ENCODE measurements at places on chromosomes 6 and 20.

DNA sequence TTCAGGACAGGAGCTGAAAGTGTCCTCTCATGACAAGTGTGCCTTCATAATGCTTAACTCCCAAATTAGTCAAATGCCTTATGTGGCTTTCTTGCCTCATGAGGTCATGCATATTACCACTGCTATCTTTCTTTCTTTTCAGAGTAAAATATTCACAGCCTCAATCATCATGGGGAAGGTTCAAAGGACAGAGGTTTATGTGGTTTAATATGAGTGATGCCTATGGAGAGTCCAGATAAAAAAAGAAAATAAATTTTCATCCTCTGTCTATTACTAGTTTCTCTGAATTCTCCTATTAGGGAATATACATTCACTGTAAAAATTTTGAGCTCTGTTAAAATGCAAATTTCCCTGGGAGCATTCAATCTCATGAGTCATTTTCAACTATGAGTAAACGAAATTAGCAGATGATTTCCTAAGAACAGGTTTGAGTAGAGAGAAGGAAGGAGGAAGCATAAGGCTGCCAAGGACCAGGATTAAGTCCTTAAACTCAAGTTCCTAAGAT lies 396.9 kb upstream of the ADGRB3 start:
- no peaks in the 10 kb centered on the region for H3K36me3 ChIP-seq
- no peaks in the 10 kb centered on the region for H3K4me1 ChIP-seq
- no peak for DNase-seq
- no peaks in the 10 kb centered on the region for H3K27me3 ChIP-seq
- H3K4me3 ChIP-seq, result no peak overlapping the region

DNA sequence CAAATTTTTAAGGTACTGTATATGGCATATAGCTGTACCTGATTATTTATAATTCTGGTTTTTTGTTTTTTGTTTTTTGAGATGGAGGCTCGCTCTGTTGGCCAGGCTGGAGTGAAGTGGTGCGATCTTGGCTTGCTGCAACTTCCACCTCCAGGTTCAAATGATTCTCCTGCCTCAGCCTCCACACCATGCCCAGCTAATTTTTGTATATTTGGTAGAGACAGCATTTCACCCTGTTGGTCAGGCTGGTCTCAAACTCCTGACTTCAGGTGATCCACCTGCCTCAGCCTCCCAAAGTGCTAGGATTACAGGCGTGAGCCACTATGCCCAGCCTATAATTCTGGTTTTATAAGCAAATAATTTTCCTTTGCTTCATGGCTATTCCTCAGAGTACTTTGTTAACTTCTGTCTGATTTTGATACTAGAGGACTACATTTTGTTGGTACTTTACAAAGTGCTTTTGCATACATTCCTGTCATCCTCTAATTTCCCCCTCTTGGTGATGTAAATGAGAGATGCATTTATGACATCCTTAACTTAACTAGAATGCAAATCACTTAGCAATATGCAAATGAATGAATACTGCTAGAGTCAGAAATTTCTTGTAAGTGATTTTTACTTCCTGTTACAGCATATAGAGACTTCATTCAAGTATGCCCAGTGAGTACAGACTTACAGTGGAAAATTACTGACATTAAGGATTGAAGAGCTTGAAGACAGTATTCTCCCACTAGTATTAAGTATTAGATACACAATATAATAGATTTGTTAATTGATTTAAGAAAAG lies 35.7 kb upstream of the ARID1B start:
- no peak overlapping the region for H3K4me3 ChIP-seq
- DNase-seq, result no peak
- H3K27me3 ChIP-seq, result peaks cover 1% of the 10 kb centered on the region
- peaks cover 2% of the 10 kb centered on the region for H3K4me1 ChIP-seq
- peaks cover 5% of the 10 kb centered on the region for H3K36me3 ChIP-seq

DNA sequence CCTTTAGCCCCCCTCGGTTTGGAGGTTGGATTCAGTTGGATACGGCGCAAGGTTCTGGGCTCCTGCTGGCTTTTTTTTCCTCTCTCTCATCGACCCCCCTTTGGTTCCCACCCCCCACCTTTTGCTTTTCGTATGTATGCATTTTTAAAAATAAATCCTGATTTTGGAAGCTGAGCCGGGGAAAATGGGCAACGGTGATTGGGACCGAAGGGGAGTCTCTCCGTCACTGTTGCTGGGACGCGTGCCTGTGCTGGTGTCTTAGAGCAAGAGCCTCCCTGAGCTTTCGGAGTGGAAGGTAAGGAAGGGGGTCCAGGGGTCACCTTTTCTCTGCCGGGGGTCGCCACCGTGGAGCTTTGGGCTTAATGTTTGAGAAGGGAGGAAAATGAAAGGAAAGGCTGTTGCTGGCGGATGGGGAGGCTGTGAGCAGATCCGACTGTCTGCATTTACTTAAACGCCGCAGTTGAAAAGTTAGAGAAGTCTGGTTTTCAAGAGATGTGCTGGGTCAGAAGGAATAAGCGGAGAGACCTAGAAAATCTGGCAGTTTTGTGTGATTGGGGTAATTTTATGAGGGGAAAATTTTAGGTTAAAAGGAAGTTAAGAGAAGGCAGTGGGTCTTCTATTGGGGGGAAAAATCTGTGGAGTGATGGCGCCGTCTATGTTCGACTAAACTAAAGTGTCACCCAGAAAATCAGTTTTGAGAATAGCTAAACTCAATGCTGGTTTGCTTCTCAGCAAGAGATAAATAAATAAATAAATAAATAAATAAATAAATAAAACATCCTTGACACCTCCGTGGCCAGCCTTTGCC lies 828 bp downstream of the ADGRB3 start:
- H3K27me3 ChIP-seq, result peaks cover 67% of the 10 kb centered on the region
- H3K4me3 ChIP-seq, result peak overlapping the region; percentile 67
- DNase-seq, result no peak
- H3K27ac ChIP-seq, result no peak overlapping the region
- peaks cover 14% of the 10 kb centered on the region for H3K4me1 ChIP-seq

GRCh38 chr6:156877126-156877863 lies 100.1 kb downstream of the ARID1B start:
- no peak overlapping the region for H3K27ac ChIP-seq
- peaks cover 10% of the 10 kb centered on the region for H3K36me3 ChIP-seq
- DNase-seq, result no peak
- peaks cover 58% of the 10 kb centered on the region for H3K4me1 ChIP-seq
- no peaks in the 10 kb centered on the region for H3K27me3 ChIP-seq

DNA sequence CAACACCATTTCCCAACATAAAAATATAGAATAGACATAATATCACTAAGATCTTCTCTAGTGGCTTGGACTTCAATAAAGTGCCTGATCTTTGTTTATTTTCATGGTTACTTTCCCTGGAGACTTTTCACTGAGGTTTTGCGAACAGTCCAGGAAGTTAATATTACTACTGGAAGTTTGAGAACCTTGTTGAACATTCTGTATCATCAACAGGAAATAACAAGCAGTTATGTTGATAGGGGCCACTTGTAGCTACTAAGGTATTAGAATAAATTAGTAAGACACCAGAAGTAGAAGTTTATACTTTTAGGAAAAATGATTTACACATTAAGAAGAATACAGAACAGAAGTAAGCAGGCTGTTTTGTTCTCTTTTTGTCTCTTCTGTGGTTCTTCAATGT lies 180.2 kb downstream of the TFAP2B start:
- no peaks in the 10 kb centered on the region for H3K36me3 ChIP-seq
- H3K27me3 ChIP-seq, result no peaks in the 10 kb centered on the region
- H3K4me3 ChIP-seq, result no peak overlapping the region
- H3K4me1 ChIP-seq, result no peaks in the 10 kb centered on the region
- H3K27ac ChIP-seq, result no peak overlapping the region

- H3K4me3 ChIP-seq, result peak within 1 kb of the TSS; percentile 79
- no peak within 1 kb of the TSS for H3K27ac ChIP-seq
- no peaks in the 10 kb centered on the region for H3K36me3 ChIP-seq
- peaks cover 29% of the 10 kb centered on the region for H3K27me3 ChIP-seq
- peaks cover 13% of the 10 kb centered on the region for H3K4me1 ChIP-seq
- DNase-seq, result peak; percentile 76
These were observed at the start of gene RAD21L1 for GRCh38 chr20:1225783-1226654. Gene RAD21L1, plus strand, starts transcription at chr20:1226044. Its CDS starts 2,410 bp downstream, at chr20:1228454.

DNA sequence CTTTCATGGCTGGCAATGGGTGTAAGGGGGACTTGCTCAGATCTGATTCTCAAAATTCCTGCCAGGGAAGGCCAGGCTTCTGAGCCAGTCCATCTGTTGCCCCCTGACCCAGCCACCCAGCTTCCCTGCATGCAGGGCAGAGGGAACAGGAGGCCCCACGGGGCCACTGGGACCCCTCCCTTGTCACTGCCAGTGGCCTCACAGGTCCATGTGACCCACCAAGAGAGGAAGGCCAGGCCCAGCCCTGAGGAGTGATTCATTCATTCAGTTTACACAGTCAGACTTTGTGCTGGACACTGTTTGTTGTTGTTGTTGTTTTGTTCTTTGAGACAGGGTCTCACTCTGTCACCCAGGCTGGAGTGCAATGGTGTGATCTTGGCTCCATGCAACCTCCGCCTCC lies 39.5 kb downstream of the UBE2V1 start:
- no peak for DNase-seq
- peaks cover 5% of the 10 kb centered on the region for H3K27me3 ChIP-seq

DNA sequence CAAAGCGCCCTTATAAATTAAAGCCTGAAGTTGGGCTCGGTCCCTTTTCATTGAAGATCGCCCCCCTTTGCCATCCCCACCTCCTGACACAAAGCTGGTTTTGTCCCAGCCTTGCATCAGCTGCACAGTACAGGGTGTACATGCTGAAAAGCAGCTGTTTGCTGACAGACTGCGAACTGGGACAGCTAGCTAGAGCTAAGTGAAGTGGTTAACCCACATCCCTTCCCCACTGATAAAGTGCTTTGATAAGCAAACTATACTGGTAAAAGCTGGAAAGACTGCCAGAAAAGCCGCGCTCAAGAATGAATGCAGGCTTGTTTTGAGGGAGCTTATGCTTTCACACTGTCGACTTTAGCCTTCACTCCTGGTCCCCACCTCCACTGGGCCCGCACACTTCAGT lies 207.3 kb downstream of the GMDS start:
- H3K27ac ChIP-seq, result no peak overlapping the region
- H3K4me3 ChIP-seq, result no peak overlapping the region
- H3K36me3 ChIP-seq, result peaks cover 1% of the 10 kb centered on the region
- no peak for DNase-seq

DNA sequence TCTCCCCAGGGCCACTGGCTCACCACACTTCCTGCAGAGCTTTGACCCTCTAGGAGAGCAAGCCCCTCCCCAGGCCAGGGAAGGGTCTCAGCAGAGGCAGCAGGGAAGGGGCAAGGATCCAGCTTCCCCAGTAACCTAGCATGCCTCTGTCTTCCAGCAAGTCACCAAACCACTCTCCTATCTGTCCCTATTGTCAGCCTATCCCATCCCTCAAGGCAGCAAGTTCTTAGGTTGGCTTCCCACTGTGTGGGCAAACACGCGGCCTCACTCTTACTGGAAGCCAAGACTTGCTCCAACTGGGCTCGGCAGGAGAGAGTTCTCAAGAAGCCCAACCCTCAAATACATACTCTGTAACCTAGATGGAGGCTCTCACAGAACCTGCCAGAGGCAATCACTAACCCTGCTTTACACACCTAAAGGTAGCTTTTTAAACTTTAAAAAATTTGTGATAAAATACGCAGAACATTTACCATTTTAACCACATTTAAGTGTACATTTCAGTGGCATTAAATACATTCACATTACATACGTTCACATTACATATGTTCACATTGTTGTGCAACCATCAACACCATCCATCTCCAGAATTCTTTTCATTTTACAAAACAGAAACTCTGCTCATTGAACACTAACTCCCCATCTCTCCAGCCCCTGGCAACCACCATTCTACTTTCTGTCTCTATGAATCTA lies 58.5 kb downstream of the MRPL14 start:
- H3K27me3 ChIP-seq, result peaks cover 12% of the 10 kb centered on the region
- H3K36me3 ChIP-seq, result no peaks in the 10 kb centered on the region
- peaks cover 19% of the 10 kb centered on the region for H3K4me1 ChIP-seq
- no peak overlapping the region for H3K27ac ChIP-seq
- no peak overlapping the region for H3K4me3 ChIP-seq

DNA sequence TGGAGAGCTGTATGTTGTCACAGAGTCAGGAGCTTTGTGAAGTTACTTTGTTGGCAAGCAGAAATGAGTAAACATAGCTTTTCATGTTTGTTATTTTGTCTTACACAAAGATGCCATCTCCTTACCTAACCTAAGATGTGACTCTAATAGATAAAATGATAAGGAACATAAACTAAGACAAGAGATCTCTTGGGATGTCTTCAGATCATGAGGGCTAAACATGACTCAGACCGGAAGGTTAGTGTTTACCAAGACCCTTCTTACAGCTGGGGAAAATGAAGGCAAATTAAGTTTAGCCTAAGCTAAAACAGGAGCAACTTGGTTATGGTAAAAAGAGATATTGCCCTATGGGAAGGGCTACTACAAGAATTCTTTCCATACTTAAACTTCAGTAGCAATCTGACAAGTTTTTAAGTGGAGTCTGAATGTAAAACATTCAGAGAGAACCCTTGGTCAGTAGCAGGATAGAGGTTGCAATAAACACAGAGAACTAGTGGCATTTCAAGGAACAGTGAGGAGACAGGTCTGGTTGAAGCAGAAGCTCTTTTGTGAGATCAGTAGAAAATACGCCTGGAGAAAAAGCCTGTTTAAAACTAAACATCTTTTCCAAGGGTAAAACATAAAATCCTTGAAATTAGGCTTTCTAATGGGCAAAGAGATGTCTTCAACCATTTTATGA lies 29.9 kb downstream of the SGK1 start:
- DNase-seq, result no peak
- H3K4me1 ChIP-seq, result peaks cover 28% of the 10 kb centered on the region
- H3K4me3 ChIP-seq, result peak overlapping the region; percentile 48
- peaks cover 2% of the 10 kb centered on the region for H3K36me3 ChIP-seq

- H3K27ac ChIP-seq, result no peak overlapping the region
- no peak overlapping the region for H3K4me3 ChIP-seq
- H3K4me1 ChIP-seq, result peaks cover 4% of the 10 kb centered on the region
- no peak for DNase-seq
These were observed 228.4 kb downstream of the LRFN2 start for GRCh38 chr6:40358473-40359460.

DNA sequence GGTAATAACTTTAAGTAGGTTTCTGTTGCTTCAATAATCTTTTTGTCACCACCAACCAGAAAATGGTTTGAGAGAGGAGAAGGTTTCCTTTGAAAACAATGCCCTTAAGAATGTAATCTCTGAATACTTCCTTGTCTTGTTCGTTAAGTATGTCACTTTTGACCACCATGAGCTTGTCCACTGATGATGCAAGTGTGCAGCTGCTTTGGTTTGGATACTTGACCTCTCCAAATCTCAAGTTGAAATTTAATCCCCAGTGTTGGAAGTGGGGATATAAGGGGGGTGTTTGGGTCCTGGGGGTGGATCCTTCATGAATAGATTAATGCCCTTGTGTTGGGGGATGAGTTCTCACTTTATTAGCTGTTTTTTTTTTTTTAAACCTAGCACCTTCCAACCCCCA lies 985.4 kb downstream of the EPHA7 start:
- no peaks in the 10 kb centered on the region for H3K36me3 ChIP-seq
- no peak overlapping the region for H3K27ac ChIP-seq
- no peaks in the 10 kb centered on the region for H3K4me1 ChIP-seq
- DNase-seq, result no peak
- H3K4me3 ChIP-seq, result no peak overlapping the region

- no peaks in the 10 kb centered on the region for H3K36me3 ChIP-seq
- H3K4me3 ChIP-seq, result no peak overlapping the region
- H3K27me3 ChIP-seq, result no peaks in the 10 kb centered on the region
- no peak for DNase-seq
- peaks cover 15% of the 10 kb centered on the region for H3K4me1 ChIP-seq
- no peak overlapping the region for H3K27ac ChIP-seq
These were observed 3.2 kb downstream of the RAB44 start for GRCh38 chr6:36700831-36701230.

- no peak overlapping the region for H3K27ac ChIP-seq
- H3K4me3 ChIP-seq, result no peak overlapping the region
- DNase-seq, result no peak
- H3K36me3 ChIP-seq, result peaks cover 30% of the 10 kb centered on the region
These were observed 120.2 kb upstream of the BEND3 start for GRCh38 chr6:107235511-107235910.

- DNase-seq, result no peak
- H3K36me3 ChIP-seq, result no peaks in the 10 kb centered on the region
- H3K4me1 ChIP-seq, result peaks cover 17% of the 10 kb centered on the region
These were observed 3.1 kb upstream of the MAP3K5 start for GRCh38 chr6:136795386-136795785.
